ENCODE measurements at places on chromosomes 3 and 15.

DNA sequence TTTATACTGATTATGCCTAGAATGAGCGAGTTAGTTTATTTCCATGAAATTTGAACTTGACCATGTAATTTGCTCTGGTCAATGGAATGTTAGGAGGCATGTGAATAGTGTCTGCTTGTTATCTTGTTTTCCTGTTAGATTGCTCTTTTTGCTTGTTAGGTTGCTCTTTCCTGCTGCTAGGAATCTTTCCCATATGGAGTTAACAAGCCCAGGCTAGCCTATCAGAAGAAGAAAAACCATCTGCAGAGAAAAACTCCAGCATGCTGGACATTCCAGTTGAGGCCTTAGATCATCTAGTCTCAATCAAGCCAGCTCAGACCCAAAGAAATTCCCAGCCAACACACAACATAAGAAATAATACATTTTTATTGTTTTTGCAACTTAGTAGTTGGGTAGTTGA lies 470.2 kb upstream of the AGTR1 start:
- no peak for DNase-seq

GRCh38 chr15:100334015-100334414 lies 7.8 kb downstream of the ADAMTS17 start:
- DNase-seq, result no peak

- no peak for DNase-seq
These were observed 13.5 kb upstream of the MECOM start for GRCh38 chr3:169676925-169677537.

DNA sequence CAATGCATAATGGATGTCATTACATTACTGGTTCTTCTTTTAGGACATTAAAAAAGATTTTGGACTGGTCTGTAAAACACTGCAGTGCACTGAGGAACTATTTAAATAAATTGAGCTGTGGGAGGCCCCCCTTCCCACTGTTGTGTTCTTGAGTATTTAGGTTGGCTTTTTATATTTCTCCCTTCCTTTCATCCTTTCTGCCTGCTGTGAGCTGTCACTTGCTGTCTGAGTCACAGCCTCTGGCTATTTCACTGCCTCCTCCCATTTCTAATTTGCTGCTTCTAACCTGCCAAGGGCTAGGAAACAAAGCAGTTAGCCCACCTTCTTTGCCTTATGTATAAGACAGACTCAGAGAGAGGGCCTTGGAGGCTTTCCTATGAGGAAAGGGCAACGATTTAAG lies 89.0 kb upstream of the FNDC3B start:
- DNase-seq, result no peak

GRCh38 chr3:55899887-55900286 lies 412.8 kb upstream of the WNT5A start:
- no peak for DNase-seq

GRCh38 chr3:37386627-37387230 lies 212.3 kb upstream of the LRRFIP2 start:
- no peak for DNase-seq

GRCh38 chr3:125511420-125512118 lies 8.4 kb downstream of the SNX4 start:
- no peak for DNase-seq

DNA sequence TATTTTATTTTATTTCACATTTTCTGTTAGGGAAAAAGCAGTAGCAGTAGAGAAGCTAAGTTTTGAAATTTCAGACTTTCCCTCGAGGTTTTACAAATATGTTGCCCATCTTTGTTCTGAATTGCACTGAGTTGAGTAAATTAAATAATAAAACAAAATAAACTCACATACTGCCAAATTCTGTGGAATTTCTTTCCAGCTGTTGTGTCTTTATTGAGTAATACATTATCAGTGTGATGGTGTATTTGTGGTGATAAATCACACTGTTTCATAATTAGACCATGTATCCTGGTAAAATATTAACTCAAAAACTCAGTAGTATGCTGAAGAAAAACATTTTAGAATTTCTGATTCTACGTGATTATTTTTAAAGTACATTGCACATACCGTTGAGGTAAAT lies 592.1 kb downstream of the SI start:
- DNase-seq, result no peak

- DNase-seq, result no peak
These were observed 10.2 kb downstream of the EIF2A start for GRCh38 chr3:150556792-150557191.

GRCh38 chr15:70170096-70170699 lies 72.5 kb upstream of the TLE3 start:
- no peak for DNase-seq

DNA sequence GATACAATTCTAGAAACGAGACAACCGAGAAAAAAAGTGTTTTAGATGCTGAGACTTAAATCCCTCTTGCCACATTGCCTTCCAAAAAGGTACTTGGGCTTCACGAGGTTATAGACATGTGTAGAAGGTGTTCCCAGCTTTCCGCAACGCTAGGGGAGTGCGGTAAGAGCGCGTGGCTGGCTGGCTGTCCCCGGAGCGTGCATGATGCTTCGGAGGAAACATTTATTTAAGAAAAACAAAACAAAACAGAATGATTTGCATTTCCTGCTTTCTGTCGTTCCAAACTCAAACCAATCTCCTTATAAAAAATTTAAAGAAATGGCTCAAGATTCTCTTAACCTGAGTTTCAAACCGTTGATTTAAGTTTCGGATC lies 841 bp downstream of the SLC6A20 start:
- DNase-seq, result no peak

DNA sequence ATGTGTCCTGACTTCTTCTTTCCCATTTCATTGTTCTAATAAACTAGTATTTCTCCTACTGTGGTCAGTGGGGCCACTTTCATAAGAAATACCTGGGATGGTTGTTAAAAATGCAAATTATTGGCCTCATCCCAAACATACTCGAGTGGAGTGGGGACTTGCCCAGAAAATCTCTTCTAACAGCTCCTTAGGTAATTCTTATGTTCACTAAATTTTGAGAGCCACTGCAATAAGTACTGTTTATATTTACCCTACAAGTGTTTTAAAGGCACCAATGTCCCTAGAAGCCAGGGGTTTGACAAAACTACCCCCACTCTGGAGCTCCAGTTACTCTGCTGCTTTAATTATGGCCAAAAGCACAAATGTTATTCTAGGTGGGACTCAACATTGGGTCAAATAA lies 70.0 kb upstream of the ACP3 start:
- DNase-seq, result no peak

GRCh38 chr3:124656531-124656930 lies 73.7 kb upstream of the UMPS start:
- DNase-seq, result no peak

- DNase-seq, result peak; percentile 20
These were observed 376 bp downstream of the KPNA4 start for GRCh38 chr3:160564949-160565441.

DNA sequence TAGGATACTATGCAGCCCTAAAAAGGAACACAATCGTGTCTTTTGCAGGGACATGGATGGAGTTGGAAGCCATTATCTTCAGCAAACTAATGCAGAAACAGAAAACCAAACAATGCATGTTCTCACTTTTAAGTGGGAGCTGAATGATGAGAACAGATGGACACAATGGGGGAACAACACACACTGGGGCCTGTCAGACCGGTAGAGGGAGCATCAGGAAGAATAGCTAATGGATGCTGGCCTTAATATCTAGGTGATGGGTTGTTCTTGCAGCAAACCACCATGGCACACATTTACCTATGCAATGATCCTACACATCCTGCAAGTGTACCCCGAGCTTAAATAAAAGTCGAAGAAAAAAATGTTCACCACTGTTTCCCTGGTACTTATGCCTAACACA lies 17.5 kb downstream of the SENP7 start:
- no peak for DNase-seq

Measured in activated CD8-positive, alpha-beta memory T cell treated with anti-CD3 and anti-CD28 coated beads for 4 hours (primary cell).